GM23248 (cell line): ENCODE measurements at places on chromosomes 12 and 14.

DNA sequence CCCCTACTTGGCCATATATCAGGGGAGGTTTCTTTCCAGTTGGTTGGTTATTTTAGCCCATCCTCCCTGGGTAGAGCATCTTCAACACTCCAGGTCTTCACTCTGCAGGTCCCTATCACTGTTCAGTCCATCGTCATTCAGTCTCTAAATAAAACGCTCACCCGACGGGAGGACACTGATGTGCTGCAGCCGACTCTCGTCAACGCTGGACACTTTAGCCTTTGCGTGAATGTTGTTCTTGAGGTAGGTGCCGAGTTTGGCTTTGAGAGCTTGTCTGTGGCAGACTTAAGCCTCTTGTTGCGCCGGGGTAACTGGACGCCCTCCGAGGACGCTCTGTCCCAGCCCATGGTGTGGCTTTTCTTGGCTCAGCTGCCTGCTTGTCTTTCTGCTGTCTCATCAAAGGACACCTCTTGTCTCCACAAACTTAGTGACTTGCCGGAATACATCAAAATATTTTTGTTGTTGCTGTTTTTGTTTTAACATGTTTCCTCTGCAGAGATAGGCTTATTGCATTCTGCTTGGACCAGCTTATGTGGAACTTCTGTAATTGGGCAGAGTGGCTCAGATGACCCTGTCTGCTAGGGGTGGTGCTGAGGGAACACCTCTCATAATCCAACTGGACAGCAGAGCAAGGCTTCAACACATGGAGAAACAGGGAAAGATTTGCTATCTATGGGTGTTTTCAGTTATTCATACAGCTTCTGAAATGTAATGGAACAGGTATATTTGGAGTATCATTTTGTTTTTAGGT lies 26.5 kb downstream of the TCTN1 start:
- no peak for DNase-seq

DNA sequence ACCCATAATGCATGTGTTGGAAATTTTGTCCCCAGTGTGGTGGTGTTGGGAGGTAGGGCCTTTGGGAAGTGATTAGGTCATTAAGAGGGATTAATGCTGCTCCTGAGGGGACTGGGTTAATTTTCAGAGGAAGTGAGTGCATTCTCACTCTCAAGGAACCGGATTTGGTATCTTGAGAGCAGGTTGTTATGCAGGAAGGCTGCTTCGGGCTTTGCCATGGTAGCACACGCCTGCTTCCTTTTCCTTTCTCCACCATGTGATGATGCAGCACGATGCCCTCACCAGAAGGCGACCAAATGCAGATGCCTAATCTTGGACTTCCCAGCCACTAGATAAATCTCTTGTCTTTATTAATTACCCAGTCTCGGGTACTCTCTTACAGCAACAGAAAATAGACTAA lies 257.1 kb downstream of the SSPN start:
- DNase-seq, result no peak

GRCh38 chr14:22545842-22546721 lies 42.9 kb downstream of the DAD1 start:
- peak; percentile 91 for DNase-seq

GRCh38 chr12:14402697-14403096 lies 37.2 kb downstream of the ATF7IP start:
- DNase-seq, result no peak

DNA sequence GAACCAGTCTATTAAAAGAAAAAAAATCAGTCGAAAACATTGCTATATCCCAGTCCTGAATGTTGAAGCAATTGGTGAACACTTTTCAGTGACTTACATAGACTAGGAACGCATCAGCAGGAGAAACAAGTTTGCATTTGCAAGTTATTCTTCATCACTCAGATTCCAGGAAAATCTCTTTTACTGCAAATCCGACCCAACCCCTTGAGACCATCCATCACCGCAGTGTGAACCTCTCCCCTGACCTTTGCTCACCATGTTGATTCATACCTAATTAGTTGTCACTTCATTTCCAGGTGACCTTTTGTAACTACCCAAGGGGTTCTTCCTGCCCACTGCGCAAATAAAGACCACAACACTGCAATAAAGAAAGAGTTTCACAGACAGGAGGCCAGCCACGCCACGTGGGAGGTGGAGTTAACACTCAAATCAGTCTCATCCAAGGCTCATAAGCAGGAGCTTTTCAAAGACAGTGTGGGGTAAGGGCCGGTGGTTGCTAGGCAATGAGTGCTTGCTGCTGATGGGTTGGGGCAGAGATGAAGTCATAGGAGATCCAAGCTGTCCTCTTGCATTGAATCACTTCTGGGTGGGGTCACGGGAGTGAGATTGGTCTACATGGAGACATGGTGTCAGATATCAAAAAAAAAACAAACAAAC lies 241.3 kb upstream of the TMEM132C start:
- no peak for DNase-seq

GRCh38 chr12:42364692-42365091 lies 38.7 kb downstream of the PPHLN1 start:
- no peak for DNase-seq
